Activated T-helper 1 cell treated with anti-CD3 and anti-CD28 coated beads, Interleukin-12 subunit alpha, Interleukin-12 subunit beta, Interleukin-2, Interleukin-4 antibody, amounts not matched to agents 30 ng/mL and 10 ng/mL and 1 ng/mL, durations not matched to agents 14 hours and 24 hours and 36 hours (primary cell): ENCODE measurements at places on chromosomes 6 and 20. TPM values are rescaled to one million over a fixed set of nuclear protein-coding genes. Genes with fewer than 3 reads are reported as not detected.

- no peaks in the 10 kb centered on the region for H3K4me1 ChIP-seq
- no peaks in the 10 kb centered on the region for H3K36me3 ChIP-seq
- H3K27ac ChIP-seq: no peak overlapping the region
- H3K27me3 ChIP-seq: no peaks in the 10 kb centered on the region
- H3K4me3 ChIP-seq: no peak overlapping the region
These were observed 150.9 kb downstream of the DST start for GRCh38 chr6:56491606-56492328.

DNA sequence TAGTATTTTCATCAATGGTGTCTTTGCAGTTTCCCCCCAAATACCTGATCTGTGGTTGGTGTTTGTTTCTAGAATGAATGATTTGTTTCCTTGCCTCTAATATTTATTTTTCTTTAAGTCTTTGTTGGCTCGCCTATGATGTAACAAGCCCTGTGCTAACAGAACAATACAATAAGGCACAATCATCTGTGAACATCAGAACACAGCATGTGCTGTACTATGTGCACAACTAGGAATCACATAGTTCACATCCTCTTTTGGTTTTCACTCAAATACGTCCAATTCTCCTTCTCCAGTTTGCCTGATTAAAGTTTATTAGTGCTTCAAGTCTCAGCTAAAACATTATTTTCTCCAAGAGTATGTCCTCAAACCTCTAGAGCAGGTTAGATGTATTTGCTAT, 613.1 kb downstream of the EPHA7 start:
- no peaks in the 10 kb centered on the region for H3K27me3 ChIP-seq
- H3K36me3 ChIP-seq: no peaks in the 10 kb centered on the region
- H3K27ac ChIP-seq: no peak overlapping the region
- H3K4me1 ChIP-seq: no peaks in the 10 kb centered on the region

GRCh38 chr6:75266716-75267291, 17.8 kb downstream of the TMEM30A start:
- H3K4me1 ChIP-seq: peaks cover 41% of the 10 kb centered on the region
- H3K27me3 ChIP-seq: no peaks in the 10 kb centered on the region
- DNase-seq: no peak
- H3K27ac ChIP-seq: no peak overlapping the region
- H3K4me3 ChIP-seq: no peak overlapping the region
- peaks cover 23% of the 10 kb centered on the region for H3K36me3 ChIP-seq

Gene SRSF12
- total RNA-seq: 0.07 and 0.10 TPM in 2 replicates
